Cerebellar cortex (tissue), 1 donor: ENCODE measurements at places on chromosomes 12 and 14.

- DNase-seq: no peak
Measured at GRCh38 chr14:87995500-87996290, 2.7 kb upstream of the GALC start.

DNA sequence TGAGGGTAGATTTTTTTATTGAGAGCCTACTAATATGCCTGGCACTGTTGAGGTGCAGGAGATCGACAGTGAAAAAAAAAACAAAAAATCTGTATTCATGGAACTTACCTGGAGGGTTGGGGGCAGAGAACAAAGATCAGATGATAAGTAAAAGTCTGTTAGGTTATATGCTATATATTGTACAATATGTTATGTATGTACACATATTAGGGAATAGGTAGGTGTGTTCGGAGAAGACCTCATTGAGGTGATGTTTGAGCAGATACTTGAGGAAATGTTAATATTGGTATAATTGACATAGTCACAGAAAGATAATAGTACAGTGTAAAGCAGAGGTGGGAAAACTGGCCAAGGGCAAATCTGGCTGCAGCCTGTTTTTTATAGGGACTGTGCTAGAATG is 5.6 kb downstream of the ARF6 start:
- no peak for DNase-seq

DNA sequence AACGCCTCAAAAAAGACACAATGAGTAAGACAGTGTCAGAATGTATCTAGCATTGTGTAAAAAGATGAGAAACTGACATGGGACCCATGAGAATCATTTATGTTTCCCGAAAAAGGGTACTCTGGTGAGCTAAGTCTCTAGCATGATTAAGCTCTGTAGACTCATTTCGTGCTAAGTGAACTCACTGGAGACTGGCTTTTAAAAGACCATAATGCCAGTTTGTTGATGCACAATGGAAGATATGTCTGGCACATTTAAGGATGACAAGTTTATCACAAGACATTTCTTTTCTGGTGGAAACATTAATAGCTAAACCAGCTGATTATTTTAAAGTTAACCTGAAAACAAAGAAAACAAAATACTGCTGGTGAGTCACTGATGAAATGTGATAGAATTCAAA is 233.5 kb downstream of the SLC2A13 start:
- no peak for DNase-seq

DNA sequence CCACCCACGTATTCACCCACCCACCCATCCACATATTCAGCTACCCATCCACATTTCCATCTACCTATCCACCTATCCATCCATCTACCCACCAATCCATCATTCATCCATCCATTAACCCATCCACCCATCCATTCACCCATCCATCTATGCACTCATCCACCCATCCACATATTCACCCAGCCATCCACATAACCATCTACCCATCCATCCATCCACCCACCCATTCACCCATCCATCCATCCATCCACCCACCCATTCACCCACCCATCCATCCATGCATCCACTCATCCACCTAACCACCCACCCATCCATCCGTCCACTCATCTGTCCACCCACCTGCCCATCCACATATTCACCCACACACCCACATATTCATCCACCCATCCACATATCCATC is 70.5 kb downstream of the LGMN start:
- no peak for DNase-seq

GRCh38 chr12:82803201-82803600 is 116.5 kb downstream of the TMTC2 start:
- no peak for DNase-seq

GRCh38 chr12:64674367-64674922 is 64.2 kb downstream of the RASSF3 start:
- DNase-seq: no peak

GRCh38 chr14:61764342-61765122 is 2.3 kb downstream of the SNAPC1 start:
- DNase-seq: no peak

DNA sequence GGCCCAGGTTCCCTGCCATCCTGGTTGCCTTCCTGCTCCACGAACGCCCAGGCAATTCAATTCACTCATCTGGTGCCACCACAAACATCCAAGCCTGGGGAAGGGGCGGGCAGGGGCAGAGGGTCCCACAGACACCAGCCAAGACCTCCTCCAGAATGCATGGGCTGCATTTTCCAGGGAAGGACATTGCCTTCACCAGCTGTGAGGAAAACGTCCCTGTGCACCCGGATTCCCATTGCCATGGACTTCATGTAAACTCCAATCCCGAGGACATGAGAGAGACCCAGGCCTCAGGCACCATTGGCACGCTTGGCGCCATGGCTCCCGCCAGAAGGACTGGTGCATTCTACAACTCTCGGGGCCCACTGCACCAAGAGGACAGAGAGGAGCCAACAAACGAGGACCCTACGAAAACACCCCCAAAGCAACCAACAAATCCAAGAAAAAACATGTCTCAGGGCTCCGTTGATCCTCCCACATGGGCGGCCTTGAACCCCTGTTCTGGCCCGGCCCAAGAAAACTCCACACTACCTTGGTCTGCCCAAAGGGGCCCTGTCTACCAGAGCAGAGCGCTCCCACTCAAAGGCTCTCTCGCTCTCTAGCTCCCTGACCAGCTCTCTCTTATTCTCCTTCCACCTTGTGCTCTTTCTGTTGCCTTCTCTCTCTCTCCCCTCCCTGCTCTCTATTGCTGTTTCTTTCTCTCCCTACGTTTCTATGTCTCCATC is 183.9 kb downstream of the ALG10 start:
- DNase-seq: no peak

GRCh38 chr14:96176811-96177211 is 27.8 kb upstream of the BDKRB2 start:
- DNase-seq: no peak

DNA sequence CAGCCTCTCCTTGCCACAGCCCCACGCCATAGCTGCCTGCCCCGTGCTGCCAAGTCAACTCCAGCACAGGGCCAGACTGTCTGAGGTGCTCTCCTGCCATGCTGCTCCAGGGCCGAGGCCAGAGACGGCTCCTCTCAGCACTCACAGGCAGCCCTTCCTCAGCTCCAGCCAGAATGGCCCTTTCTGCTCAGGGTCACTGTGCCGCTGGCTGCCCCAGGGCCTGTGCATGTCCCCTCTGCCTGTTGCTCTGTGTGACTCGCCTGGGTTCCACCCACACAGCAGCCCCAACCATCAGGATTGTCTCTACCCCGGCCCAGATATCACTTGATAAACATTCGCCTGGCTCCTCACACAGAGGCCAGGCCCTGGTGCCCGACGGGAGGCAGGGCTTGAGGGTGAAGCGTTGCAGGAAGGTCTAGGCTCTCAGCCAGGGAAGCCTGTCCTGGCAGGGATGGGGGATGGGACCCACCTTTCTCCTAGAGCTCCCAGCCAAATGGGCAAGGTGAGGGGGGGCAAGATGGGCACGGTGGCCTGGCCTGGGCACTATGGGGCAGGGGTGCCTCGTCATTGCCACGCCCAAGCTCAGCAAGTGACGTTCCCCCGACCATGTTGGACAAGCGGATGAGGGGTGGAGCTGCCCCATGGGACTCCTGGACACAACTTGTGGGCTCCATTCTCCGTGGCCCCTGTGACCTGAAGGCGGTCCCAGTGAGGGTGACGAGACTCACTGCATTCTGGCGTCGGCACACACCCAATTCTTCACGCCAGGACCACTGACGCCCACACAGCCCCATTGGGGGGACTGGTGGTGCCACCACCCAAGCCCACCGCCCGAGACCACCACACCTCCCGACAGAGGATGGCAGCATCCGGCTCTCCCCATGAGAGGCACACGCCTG is 27.4 kb upstream of the BTBD6 start:
- no peak for DNase-seq

DNA sequence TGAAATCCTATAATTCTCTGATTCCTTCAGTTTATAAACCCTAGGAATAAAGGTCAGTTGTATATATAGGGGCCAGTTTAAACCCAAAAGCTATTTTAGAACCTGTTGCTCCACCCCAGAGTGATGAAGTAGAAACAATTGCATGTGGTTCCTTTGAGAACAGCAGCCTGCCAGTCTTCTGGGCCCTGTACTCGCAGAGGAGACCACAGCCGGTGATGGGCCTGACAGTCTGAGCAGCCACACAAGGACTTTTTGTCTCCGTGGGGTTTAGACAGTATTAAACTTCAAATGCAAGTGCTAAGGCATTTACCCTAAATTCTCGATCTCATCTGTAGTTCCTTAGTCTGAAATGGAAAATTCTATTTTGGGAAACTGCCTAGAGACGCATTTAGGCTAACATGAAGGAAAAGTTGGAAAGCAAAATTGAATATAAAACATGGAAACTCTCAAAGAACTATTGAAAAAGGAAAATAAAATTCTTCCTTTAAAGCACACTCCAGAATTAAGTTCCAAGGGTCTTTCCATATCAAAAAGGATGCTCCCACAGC is 80.6 kb downstream of the PRICKLE1 start:
- no peak for DNase-seq

DNA sequence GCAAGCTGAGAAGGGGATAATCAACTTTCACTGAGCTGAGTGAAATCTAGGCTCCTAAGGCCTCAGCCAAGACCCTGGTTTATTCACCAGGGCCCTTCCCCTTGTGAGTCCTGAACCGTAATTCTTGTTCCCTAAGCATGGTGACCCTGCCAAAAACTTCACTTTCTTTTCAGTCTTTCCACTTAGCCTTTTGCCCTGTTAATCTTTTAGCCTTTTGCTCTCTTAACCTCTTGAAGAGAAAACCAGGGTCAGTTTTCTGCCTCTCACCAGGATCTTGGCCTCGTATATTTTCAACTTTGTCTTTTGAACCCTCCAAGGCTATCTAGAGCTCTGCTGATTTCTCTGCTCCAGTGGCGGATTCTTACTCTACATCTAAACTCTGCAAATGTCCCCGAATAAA is 191.0 kb downstream of the PELI2 start:
- DNase-seq: no peak

- no peak for DNase-seq
Measured at GRCh38 chr12:124233846-124234640, 60.9 kb upstream of the RFLNA start.

- DNase-seq: no peak
Measured at GRCh38 chr14:57345106-57345505, 45.3 kb upstream of the NAA30 start.

DNA sequence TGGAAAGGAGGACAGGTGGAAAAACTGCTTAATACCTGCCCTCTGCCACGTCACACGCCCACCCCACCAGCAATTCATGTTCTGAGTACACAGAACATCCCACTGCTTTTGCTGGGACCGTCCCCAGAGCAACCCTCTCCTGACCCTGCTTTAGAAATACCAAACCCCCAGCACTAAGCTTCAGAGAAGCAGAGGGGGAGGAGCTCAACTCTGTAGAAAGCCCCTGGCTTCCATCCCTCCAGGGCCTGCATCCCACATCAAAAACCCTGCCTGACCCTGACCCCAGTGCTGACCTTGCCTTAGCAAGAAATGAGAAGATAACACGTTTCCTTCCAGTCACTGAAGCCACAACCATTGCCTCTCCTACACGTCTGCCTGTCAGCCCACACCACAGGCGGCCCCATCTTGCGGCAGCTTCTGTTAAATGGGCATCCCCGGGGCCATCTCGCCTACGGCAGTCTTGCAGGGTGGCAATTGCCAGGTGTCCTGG is 19.7 kb downstream of the VDR start:
- DNase-seq: no peak

- no peak for DNase-seq
Measured at GRCh38 chr12:121990692-121991603, 30.7 kb upstream of the BCL7A start.

DNA sequence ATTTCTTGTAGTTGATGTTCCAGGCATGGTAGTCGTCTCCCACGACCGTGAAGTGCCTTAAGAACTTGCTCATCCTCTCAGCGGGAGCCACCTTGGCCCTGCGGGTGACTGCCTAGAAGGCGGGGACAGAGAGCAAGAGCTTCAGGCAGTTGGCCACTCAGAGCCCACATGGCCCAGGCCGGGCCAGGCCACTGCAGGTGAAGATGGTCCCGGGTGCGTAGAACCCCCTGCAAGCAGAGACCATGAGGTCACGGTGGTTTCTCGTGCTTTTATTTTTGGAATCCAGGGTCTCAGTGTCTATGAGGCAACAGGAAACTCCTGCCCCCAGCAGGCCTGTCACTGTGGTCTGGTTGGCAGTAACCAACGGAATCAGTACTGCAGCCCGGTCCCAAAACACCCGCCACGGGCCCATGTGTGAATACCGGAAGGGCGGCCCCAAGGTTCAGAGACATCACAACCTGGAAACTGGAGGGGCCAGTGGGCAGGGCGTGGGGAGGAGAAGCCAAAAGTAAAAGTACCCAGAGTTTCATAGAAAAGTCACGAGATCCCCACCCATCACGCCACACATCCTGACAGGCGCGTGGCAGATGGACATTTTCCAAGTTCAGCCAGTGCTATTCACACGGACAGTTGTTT is 27.5 kb downstream of the HVCN1 start:
- no peak for DNase-seq

DNA sequence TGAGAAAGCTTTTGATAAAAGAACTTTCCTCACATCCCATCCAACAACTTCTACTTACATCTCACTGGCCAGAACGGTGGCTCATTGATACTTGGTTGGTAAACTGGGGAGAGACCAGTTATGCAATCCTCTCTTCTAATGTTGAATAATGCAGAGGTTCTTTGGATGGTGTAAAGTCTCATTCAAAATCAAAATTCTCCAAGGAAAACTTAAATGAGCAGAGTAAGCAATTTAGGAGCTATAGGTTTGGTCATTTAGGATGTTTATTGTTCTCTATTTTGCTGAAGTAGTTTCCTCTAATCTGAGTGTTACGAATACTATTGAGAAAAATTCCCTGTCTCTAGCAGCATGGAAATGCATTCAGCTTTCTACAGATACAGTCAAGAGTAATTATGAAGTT is 26.5 kb upstream of the STK38L start:
- no peak for DNase-seq

GRCh38 chr12:84986586-84986985 is 49.5 kb downstream of the TSPAN19 start:
- DNase-seq: no peak

GRCh38 chr14:77273796-77274195 is 2.8 kb upstream of the NGB start:
- no peak for DNase-seq

- no peak for DNase-seq
Measured at GRCh38 chr14:63993992-63994391, 141.2 kb downstream of the SYNE2 start.

DNA sequence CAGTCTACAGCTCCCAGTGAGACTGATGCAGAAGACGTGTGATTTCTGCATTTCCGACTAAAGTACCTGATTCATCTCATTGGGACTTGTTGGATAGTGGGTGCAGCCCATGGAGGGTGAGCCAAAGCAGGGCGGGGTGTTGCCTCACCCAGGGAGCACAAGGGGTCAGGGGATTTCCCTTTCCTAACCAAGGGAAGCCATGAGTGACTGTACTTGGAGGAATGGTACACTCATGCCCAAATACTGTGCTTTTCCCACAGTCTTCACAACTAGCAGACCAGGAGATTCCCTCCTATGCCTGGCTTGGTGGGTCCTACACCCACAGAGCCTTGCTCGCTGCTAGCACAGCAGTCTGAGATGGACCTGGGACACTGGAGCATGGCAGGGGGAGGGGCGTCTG is 21.0 kb upstream of the ABCC9 start:
- no peak for DNase-seq

GRCh38 chr14:59595071-59595470 is 18.5 kb upstream of the CCDC175 start:
- DNase-seq: no peak

- no peak for DNase-seq
Measured at GRCh38 chr14:51527073-51527472, 124.6 kb upstream of the FRMD6 start.

- DNase-seq: no peak
Measured at GRCh38 chr12:12206776-12207388, 60.0 kb downstream of the LRP6 start.
